Activated naive CD4-positive, alpha-beta T cell treated with Interleukin-2 at 50 U/mL for 16 hours (primary cell): ENCODE measurements at places on chromosomes 11 and 22.

GRCh38 chr11:95563859-95564258 is 225.7 kb downstream of the FAM76B start:
- DNase-seq = no peak

- peak; percentile 50 for DNase-seq
Observed at GRCh38 chr11:117179048-117179999, 781 bp downstream of the SIDT2 start.

- no peak for DNase-seq
Observed at GRCh38 chr11:39236916-39237315, 2222.5 kb downstream of the LRRC4C start.

GRCh38 chr11:63371396-63371795 is 1.8 kb downstream of the SLC22A9 start:
- no peak for DNase-seq

DNA sequence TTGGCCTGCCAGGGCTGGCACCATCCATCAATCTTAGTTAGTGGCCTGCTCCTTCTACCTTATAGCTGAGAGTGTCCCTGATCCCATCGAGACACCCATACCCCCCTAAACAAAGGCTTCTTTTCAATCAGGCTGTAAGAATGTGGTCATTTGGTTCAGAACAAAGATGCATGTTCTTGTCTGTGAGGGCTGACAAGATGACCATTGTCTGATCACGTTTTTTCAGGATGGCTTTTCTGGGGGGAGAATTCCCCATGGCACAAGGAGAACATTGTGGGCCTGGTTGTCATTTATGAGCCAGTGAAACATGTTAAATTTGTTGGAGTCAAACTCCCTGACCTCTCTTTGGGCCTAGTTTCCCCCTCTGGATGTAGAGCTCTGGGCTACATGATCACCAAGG is 160.4 kb downstream of the INSC start:
- DNase-seq = no peak

DNA sequence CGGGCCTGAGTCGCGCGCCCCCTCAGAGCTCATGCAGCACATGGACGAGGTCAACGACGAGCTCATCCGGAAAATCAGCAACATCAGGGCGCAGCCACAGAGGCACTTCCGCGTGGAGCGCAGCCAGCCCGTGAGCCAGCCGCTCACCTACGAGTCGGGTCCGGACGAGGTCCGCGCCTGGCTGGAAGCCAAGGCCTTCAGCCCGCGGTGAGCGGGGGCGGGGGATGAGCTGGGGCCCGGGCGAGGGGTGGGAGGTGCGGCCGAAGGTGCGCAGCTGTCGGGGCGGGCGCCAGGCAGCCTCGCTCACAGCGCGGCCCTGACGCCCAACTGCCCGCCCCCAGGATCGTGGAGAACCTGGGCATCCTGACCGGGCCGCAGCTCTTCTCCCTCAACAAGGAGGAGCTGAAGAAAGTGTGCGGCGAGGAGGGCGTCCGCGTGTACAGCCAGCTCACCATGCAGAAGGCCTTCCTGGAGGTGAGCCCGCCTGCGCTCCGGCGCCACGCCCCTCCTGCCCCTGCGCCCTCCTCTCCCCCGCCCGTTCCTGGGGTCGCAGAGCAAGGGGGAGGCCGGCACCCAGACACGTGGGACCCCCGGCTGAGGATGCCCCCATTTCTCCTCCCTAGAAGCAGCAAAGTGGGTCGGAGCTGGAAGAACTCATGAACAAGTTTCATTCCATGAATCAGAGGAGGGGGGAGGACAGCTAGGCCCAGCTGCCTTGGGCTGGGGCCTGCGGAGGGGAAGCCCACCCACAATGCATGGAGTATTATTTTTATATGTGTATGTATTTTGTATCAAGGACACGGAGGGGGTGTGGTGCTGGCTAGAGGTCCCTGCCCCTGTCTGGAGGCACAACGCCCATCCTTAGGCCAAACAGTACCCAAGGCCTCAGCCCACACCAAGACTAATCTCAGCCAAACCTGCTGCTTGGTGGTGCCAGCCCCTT is 20.5 kb downstream of the EPS8L2 start:
- DNase-seq = peak; percentile 56

DNA sequence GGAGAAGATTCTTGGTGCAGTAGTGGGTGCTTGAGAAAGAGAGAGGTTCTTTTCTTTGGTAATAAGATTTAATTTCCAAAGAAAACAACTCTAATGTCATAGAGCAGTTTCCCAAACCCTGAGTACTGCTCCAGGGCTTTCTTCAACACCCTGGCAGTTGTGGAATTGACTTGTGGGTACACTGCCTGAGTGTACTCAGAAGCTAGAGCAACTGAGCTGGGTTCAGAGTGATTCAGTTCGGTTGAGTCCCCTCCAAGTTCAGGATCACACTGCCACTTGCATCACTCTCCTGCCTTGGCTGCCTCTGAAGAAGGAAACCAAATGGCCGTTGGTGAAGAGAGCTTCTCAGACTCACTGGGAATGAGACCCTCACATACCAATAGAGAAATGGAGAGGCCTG is 5.3 kb downstream of the DMC1 start:
- DNase-seq = no peak

- DNase-seq = no peak
Observed at GRCh38 chr11:112590764-112591163, 330.1 kb upstream of the PLET1 start.

DNA sequence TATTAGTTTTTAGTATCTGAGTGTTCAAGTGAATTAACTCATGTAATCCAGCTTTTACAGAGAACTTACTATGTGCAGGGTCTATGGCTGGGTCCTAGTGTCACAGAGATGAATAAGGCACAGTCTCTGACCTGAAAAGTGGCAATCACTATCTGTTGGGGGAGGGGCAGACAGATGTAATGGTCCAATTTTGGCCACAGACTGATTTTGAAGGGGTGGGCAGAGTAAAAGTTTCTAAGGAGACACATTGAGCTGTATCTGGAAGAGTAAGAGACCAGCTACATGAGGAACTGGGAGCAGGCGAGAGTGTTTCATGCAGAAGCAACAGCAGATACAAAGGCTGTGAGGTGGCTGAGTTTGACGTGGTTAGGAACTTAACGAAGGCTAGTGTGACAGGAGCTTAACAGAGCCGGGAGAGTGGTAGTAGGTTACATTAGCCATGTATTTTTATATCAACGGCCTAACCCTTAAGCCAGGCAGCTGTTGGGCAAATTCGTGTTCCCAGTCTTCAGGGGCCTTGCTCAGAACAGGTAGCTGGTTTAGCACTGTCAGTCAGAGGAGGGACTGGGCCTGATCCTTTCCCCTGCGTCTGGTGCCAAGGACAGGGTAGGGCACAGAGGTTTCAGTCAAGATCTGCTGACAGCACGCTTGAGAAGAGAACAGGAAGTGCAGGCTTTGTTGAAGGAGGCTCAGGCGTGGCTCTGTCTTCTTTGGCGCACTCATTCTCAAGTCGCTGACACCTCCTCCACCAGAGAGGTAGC is 1.4 kb upstream of the STIM1 start:
- DNase-seq = peak; percentile 66

- peak; percentile 43 for DNase-seq
Observed at GRCh38 chr11:117458275-117459122, 130.8 kb downstream of the CEP164 start.

- no peak for DNase-seq
Observed at GRCh38 chr11:96200243-96200642, 142.8 kb downstream of the MAML2 start.

DNA sequence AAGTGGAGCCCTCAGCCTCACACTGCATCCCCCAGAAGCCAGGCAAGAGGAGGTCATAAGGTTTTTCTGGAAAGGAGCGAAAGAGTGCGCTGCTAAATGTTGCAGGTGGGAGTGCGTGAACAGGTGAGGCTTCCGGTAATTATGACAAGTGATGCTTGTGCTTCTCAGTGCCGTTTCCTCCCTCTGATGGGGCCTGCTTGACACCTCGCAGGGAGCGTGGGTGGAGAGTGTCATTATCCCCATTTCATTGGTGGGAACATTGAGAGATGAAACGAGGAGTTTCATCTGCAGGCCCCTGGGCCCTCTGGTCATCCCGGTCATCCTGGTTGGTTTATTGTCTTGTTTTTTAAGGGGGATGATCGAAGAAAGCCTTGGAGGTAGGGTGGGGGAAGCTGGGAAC is 57.5 kb downstream of the BCR start:
- DNase-seq = peak; percentile 68

- DNase-seq = no peak
Observed at GRCh38 chr11:92643827-92644226, 325.6 kb upstream of the MTNR1B start.

DNA sequence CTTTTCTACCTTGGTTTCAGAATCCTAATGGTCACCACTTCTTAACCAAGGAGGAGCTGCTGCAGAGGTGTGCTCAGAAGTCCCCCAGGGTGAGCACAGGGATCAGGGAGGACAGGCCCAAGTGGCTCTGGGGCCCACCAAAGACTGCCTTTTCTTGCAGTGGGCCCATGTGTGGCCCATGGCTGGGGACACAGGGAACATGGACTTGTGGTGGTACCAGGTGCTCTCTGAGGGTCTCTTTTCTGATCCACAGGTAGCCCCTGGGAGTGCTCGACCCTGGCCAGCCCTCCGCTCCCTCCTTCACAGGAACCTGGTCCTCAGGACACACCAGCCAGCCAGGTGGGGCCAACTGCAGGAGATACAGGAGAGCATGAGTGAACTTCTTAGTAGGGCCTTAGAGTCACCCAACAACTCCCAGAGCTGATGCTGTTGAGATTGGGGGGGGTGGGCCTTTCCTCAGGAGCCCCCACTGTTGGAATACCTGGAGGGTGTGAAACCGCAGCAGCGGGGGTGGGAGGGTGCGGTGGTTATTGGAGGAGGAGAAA is 2.0 kb downstream of the MUS81 start:
- DNase-seq = no peak

GRCh38 chr11:83057721-83058120 is 14.0 kb downstream of the RAB30 start:
- no peak for DNase-seq

DNA sequence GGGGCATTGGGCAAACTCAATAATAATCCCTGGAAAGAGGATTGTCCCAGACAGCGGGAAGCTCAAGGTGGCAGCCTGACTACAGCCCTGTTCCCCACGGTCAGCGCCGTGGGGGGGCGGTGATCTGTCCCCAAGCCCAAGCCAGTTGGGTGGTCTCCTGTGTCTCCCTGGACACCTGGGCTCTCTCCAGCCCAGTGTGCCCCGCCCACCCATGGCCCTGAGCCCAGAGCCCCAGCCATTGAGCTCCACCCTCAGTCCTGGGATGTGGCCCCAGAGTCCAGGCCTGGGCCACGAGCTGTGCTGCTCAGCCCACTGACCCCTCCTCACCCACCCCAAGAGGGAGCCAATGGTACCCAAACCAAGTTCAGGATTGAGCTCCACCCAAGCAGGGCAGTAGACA is 27.9 kb upstream of the PDE2A start:
- no peak for DNase-seq

GRCh38 chr22:41505511-41506220 is 36.7 kb downstream of the ACO2 start:
- no peak for DNase-seq

- no peak for DNase-seq
Observed at GRCh38 chr22:22932512-22932941, 44.9 kb downstream of the IGLL5 start.
